Inflammatory macrophage treated with lipopolysaccharide for 4 hours (primary cell): ENCODE measurements at places on chromosomes 3 and 15.

DNA sequence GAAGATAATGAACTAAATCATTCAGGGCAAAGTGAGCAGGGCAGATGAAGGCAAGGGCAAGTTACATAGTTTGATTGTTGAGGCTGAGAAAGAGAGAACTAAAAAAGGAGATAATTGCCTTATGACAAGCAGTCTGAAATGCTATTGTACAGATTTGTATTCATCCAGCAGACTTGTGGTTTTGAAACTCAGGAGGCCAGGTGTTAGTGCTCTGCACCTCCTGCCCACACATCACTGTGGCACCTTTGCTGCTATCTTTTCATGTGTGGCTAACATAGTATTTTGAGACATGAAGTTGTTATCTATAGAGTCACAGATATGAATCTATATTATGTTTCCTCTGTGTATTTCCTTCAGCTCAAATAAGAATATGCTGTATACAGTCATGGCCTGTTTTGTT lies 24.3 kb upstream of the SUCLG2 start:
- no peak for DNase-seq

DNA sequence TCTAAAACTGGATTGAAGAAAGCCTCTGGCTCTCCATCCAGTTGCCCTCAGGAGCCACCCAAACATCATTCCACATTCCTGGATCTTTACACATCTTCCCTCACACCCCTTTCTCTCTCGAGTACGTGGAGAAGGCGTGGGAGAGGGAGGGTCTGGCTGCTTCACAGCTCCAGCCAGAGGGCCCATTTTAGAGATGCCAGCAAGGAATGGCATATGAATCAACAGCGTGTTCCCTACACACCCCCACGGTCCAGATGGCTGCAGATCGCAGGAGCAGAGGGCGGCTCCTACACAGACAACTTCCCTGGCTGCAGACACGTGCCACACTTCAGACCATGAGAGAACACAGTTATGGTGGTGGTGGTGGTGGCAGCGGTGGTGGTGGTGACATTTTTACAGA lies 280.1 kb downstream of the ERC2 start:
- DNase-seq = no peak

GRCh38 chr15:39990706-39991105 lies 48.3 kb downstream of the SRP14 start:
- no peak for DNase-seq

GRCh38 chr3:110166791-110167190 lies 829.4 kb upstream of the DPPA4 start:
- DNase-seq = no peak

- DNase-seq = peak; percentile 10
These were observed 7.2 kb upstream of the SYNM start for GRCh38 chr15:99097441-99098410.

DNA sequence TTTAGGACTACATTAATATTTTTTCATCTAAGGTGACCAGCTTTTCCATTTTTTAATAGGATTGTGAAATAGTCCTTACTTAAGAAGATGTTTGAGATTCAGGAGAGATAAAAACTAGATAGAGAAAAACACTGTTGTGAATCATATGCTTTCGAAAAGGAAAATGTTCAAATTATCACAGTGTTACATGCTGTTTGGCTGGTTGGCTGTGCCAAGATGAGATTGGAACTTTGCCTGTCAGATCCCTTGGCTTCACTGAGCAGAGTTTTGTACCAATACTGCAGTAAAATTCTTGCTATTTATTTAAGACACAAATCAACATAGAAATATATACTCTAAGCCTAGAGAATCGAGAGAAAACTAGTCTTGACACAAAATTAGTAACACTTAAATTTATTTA lies 117.2 kb downstream of the OXSM start:
- DNase-seq = no peak

DNA sequence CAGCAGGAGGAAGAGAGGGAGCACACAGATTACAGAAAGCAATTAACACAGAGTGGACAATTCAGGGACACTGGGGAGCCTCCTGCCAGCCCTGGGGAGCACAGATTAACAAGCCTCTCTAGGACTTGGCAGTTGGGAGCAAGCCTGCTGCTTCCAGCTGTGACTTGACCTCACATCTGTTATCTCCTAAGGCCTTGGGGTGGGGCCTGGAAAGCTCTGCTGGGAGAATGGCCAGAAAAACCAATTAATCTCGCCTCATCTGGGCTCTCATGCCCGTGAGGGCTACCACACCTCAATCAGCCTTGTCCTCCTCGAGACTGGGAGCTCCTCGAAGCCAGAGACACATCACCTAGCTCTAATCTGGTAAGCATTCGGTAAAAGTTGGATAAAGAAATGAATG lies 39.1 kb downstream of the SEMA5B start:
- DNase-seq = no peak

DNA sequence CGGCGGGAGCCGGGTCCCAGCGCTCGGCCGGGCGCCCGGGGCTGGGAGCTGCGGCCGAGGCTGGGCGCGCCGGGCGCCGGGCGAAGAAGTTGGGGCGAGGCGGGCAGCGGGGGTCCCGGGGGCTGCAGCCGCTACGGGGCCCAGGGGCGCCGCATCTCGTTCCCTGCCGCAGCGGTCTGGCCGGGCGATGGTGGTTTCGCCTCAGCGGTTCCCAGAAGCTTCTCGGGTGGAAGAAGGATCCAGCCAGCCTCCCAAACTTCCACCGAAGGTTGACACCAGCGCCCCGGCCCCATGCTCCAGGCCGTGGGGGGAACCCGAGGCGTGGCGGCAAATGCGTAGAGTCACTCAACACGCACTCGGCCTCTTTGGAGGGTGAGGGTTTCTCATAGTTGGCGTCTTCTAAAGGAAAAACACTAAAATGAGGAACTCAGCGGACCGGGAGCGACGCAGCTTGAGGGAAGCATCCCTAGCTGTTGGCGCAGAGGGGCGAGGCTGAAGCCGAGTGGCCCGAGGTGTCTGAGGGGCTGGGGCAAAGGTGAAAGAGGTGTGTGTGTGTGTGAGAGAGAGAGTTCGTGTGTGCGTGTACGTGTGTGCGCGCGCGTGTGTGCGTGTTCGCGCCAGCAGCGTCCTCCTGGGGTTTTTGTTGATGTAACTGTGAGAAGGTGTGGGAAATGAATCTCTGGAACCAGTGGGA lies 940 bp downstream of the BOC start:
- peak; percentile 47 for DNase-seq

DNA sequence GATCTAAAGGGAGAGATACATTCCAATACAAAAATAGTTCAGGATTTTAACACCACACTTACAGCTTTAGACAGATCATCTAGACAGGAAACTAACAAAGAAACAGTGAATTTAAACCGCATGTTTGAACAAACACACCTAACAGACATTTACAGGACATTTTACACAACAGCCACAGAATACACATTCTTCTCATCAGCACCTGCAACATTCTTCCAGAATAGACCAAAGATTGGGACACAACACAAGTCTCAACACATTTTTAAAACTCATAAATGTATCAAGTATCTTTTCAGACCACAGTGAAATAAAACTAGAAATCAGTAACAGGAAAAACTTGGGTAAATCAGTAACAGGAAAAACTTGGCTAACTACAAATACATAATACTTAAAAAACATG lies 256.3 kb downstream of the MCTP2 start:
- DNase-seq = no peak

DNA sequence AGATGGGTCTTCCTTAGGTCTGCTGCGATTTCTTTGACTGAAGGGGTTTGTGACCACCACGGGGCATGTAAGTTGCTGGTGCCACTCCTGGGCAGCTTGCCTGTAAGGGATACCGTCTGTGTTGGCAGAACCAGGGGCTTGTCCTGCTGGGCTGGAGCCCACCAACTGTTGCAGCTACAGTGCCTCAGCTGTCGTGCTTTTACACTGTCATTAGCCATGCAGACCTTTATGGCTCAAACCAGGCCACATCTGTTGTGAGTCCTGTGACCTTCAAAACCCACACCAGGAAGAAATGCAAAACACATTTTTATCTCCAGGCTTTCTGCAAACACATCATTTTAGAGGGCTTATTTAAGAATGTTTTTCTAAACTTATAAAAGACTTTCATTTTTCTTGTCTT lies 168.7 kb downstream of the PTPRG start:
- no peak for DNase-seq

DNA sequence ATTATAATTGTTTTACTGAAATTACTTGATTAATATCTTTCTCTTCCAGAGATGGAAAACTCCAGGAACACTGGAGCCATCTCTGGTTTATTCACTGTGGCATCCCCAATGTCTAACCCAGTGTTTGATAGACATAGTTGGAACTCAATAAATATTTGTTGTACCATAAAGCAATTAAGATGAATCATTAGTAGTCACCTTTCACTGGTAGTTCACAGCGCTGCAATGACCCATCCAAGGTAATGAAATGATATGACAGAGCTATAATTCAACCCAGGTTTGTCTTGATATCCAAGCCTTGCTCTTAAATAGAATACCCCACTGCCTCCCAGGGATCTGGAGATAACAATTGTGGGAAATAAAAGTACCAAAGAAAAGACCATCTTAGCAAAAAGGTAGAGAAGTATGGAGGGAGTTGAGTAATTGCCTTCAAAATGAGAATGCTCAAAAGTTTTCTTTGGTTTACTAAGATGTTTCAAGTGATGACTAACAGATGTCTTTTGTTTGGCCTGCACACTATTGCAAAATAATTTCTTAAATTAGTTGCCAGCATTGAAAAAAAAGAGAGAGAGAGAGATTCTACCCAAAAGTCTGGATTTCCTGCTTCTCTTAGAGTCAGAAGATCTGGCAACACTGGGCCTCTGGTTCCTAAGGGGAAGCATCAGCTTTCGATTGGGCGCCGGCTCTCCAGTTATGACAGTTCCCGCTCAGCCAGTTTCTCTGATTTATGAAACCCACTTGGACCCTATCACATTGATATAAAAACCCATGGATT lies 348.5 kb downstream of the ERC2 start:
- DNase-seq = peak; percentile 29
